ENCODE measurements at places on chromosomes 7 and 10.

- no peak for DNase-seq
Measured at GRCh38 chr7:102873470-102874165, 39.2 kb upstream of the LRRC17 start.

DNA sequence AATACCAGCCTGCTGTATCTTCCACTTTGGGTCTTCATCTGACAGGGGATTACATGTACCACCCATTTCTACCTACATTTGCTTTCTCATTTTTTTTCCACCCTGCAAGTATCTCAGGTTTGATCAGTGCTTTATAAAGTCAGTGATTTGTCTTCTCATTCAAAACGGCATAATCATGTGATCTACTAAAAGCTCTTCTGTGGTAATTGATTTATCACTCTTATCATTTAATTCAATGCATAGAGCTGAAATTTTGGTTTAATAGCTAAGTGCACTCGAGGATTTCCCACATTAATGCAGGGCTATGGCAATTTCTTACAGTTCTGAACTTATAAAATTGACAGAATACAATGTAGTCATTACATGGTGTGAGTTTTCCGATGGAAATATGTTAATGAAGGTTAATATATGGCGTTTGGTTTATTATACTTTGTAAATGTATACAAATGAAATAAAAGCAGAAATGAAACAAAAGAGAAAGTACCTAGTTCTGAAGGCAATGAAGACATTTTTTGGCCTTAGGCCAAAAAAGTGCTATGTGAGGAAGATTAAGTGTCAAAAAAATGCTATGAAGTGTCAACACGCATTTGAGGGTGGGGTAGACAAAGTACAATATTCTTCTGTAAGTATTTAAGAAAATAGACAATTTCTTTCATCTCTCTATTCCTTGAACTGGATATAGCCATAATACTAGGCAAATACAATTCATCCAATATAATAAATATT lies 457.3 kb downstream of the ETV1 start:
- DNase-seq, result no peak

- no peak for DNase-seq
Measured at GRCh38 chr10:18449611-18450026, 201.8 kb downstream of the NSUN6 start.

GRCh38 chr7:85023066-85023712 lies 163.7 kb downstream of the SEMA3D start:
- no peak for DNase-seq

DNA sequence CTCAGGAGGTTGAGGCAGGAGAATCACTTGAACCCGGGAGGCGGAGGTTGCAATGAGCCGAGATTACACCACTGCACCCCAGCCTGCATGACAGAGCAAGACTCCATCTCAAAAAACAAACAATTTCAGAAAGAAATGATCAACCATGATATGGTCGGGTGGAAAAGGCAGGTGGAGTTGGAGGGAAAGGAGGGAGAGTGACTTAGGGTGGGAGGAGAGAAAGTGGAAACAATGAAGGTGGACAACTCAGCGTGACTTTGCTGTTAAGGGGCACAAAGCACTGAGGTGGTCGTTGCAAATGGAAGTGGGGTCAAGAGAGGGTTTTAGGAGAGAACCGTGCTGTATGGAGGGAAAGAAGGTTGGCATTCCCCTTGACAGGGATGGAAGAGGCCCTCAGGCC lies 30.0 kb upstream of the FXYD4 start:
- DNase-seq, result no peak

GRCh38 chr7:44150966-44151941 lies 10.1 kb upstream of the MYL7 start:
- DNase-seq, result no peak

GRCh38 chr10:62614389-62615157 lies 189.9 kb upstream of the ADO start:
- no peak for DNase-seq

- no peak for DNase-seq
Measured at GRCh38 chr7:94834359-94834758, 73.0 kb upstream of the PPP1R9A start.

DNA sequence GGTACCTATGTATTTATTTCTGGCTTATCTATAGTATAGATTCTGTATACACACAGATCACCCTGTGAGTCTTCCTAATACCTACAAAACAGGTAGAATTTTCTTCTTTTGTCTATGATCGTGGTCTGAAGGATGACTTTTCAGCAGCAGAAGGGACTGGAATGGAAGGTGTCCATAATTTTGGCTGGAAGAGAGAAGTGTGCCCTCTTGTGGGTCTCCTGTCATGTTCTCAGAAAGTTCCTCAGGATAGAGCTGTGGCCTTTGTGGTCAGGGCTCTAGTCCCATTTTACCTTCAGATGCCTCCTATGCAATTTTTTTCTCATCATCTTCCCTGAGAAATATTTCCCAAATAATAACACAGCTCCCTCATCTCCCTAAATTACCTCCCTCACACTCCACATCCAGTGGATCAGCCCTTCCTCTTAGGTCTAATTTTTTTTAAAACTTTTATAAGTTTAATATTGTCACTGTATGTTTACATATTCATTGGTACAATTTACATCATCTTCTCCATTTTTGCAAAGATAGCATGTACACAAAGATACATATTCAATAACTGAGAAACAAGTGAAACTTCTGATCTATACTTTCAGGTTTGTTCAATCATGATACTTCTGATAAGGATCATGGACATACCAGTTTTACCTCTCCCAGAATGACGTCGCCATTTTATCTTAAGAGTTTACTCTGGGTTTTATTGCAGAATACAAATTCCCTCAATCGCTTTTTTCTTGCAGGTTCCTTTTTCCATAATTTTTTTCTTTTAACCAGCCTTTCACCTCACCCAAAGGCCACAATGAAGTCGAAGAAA lies 112.7 kb downstream of the REEP3 start:
- no peak for DNase-seq

- no peak for DNase-seq
Measured at GRCh38 chr7:95322396-95322795, 1.9 kb downstream of the PON1 start.

GRCh38 chr7:105118612-105119600 lies 104.9 kb downstream of the KMT2E start:
- DNase-seq, result no peak

- no peak for DNase-seq
Measured at GRCh38 chr10:17004801-17005380, 124.7 kb downstream of the CUBN start.

GRCh38 chr7:151376218-151376902 lies 33.5 kb downstream of the WDR86 start:
- no peak for DNase-seq

DNA sequence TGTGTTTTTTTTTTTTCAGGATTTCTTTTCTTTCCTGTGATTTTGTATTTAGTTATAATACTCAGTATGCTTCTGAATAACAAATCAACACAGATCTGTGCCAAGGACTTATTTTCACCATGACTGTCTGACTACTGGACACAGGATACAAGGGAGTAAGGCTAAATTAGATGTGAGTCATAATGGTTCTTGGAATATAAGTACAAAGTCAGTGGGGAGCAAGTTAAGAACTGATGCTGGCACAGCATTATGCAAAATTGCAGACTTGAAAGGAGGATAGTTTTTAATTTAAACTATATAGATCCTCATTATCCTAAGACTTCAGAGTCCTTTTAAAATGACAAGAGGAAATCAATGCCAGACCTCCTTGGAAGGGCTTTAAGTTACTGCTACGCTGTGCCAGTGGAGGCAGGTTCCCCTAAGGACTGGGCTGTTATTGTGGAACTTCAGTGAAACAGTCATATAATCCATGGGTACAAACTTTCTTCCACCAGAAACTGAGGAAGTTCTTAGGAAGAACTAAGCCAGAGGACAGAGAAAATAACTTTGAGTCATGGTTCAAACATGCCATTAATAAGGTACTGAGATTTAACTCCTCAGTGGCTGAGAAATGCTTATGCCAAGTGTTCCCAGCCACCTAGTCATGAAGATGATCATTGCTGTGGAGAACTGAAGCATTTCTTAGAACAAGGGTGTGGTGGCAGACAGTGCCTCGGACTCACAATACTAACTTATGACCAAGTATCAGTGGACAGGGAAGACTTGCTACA lies 531.2 kb downstream of the HTR7 start:
- no peak for DNase-seq

DNA sequence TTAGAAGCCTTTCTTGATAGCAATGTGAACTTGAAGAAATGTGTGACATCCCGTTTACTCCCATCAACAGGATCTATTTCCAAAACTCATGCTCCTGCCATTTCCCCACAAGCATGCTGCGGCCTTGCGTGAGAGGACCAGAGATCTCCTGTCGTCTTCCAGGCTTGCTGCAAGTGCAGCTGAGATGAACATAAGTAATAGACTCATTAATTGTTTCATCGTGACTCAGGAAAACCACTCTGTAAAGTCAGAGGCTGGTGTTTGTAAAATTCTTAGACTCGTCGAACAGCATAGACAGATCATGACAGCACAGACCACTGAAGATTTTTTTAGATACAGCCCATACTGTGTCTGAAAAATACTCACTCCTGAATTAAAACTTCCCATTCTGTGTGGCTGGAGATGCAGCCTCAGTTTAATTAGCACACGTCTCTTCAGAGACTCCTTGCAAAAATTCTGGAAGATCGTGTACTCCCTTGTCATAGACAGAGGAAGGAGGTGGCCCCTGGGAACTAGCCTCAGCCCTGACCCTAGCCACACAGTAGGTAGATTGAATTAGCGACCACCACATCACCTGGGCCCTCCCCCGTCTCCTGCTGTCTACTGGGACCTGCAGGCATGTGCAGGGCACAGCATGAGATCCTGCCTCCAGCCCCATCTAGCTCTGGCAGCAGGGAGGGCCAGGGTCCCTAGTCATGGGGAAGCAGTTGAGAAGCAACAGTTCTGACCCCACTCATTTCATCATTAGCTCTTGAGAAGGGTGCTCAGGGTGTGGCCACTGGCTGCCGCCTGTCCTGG lies 226.0 kb downstream of the CELF2 start:
- no peak for DNase-seq

DNA sequence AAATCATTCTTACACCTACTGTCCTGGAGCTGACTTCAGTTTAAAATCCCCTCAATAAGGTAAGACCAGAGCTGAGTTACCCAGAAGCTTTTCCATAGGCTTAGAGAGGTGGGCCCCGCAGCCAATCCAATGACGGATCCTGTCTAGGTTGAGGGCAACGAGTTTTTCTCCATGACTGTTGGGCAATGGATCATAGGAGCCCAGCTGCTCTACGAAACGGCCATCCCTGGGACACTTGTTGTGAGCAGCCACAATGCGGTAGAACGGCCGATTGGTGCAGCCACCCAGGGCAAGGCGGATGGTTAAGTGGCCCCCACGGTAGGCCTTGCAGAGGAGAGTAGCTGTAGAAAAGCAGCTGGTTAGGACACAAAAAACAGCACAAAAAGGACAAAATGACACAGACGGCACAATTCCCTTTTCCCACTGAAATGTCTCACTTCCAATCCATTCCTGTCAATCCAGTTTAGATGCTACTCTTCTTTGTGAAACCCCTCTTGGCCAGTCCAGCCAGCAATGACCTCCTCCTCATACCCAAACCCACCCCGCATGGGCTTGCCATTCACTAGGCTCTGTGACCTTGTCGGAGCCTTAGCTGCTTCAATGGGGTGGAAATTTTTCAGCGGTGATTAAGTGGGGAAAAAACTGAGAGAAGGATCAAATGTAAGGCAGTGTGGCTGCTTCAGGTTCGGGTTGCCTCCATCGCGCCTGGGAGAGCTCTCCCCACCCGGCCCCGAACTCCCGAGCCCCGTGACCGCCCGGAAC lies 580 bp downstream of the MRPS16 start:
- DNase-seq, result no peak

GRCh38 chr7:129493555-129493954 lies 8.8 kb upstream of the SMKR1 start:
- no peak for DNase-seq

DNA sequence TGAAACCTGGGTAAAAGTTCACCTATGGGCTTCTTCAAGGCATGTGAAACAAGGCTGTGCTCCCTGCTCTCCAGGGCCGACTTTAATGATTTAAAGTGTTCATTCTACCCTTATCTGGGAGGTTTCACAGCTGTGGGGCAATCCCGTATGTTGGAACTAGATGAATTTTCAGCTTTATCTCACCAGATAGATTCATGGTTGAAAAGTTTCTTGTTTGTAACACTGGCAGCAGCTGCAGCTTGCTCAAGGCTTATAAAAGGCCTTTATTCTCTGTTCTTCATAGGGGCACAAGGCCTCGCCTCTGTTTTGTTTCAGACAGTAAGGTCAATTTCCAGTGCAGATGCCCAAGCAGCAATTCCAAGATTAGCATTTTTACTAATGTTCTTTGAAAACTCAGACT lies 70.4 kb upstream of the DNAJB12 start:
- no peak for DNase-seq

DNA sequence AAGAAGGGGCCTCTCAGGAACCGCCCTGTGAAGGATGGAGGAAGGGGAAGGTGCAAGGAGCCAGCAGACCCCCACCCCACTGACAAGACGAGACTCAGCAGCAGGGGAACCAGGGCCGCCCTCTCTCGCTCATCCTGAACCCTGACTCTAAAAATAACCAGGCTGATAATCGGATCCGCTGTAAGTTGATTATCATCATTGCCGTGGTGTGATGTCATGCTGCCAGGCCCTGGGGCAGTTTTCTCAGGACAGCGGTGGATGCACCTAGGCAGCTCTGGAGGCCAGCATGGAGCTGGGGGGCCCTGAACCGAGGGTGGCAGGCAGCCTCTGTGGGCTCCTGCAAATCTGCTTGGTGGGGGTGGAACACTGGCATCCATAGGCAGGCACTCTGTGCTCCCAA lies 7.9 kb downstream of the RET start:
- no peak for DNase-seq

DNA sequence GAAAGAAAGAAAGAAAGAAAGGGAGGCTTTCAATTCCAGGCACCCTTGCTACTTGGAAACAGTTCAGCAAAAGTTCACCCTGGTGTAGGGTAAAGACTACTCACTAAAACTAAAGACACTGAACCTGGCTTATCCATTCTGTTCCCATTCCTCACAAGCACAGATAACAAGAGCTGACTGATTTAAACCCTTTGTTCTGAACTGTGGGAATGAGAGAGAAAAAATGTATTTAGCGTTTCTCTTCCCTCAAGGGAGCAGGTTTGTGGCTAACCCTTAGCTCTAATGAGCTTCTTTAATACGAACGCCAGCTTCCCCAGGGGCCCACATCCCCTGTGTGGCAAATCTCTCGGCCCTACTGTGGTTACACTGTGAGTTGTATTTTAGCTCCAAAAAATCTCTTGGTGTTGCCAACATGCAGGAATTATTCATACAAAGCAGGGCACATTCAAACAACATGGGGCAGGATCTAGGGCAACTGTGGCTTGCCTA lies 23.3 kb downstream of the PRTFDC1 start:
- DNase-seq, result no peak

GRCh38 chr7:13508586-13508985 lies 480.9 kb downstream of the ETV1 start:
- no peak for DNase-seq

Data from stimulated activated CD8-positive, alpha-beta memory T cell treated with anti-CD3 and anti-CD28 coated beads, Interleukin-2, amount 100 ng/mL, for 1 hour (primary cell).